NCI-H1105 treated with DMSO at 0.1 percent for 48 hours (cell line): ENCODE measurements at places on chromosomes 16 and 17.
A peak's percentile ranks its signal among the peaks of the same experiment; 100 is the strongest.

DNA sequence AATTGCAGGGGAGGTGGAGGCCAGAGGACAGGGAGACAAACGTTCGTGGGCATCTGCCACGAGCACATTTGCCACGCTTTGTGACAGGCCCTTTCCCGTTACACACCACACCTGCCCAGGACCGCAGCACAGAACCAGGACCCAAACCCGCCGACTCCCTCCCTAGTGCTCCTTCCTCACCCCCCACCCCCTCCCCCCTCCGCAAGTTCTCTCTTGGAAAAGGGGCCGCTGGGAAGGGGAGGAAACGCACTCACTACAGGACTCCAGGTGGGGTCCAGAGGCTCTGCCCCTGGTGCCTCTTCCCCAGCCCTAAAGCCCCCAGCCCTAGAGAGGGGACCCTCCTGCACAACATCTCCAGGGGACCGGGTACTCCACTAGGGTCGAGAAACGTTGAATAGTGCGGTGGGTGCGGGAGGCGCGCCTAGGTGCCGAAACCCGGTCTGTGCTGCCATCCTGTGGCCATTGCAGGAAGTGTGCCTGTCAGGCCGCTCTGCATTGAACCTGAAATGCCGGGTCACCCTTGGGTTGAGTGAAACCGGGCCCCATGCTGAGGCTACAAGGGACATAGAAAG lies 21.9 kb upstream of the EIF1 start:
- peak; percentile 61 for DNase-seq

DNA sequence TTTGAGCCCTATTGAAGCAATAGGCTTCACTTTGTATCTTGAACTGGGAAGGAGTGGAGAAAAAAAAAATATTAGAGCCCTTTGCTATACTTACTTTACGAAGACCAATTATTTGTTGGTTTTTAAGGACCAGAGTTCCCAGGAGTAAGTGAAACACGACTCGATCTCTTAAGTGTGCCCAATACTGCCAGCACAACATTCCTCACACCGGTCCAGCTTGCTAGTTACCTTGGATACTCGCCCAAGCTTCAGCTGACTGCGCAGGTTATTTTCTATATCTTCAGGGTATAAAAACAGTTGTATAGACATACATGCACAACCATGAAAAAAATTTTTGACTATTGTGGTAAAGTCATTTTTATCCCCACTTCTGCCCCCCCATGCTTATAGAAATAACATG lies 72.1 kb downstream of the RPTOR start:
- no peak for DNase-seq

- no peak for DNase-seq
Measured at GRCh38 chr16:69607674-69608073, 41.9 kb downstream of the NFAT5 start.

GRCh38 chr17:9908649-9909042 lies 3.6 kb upstream of the RCVRN start:
- DNase-seq: no peak

DNA sequence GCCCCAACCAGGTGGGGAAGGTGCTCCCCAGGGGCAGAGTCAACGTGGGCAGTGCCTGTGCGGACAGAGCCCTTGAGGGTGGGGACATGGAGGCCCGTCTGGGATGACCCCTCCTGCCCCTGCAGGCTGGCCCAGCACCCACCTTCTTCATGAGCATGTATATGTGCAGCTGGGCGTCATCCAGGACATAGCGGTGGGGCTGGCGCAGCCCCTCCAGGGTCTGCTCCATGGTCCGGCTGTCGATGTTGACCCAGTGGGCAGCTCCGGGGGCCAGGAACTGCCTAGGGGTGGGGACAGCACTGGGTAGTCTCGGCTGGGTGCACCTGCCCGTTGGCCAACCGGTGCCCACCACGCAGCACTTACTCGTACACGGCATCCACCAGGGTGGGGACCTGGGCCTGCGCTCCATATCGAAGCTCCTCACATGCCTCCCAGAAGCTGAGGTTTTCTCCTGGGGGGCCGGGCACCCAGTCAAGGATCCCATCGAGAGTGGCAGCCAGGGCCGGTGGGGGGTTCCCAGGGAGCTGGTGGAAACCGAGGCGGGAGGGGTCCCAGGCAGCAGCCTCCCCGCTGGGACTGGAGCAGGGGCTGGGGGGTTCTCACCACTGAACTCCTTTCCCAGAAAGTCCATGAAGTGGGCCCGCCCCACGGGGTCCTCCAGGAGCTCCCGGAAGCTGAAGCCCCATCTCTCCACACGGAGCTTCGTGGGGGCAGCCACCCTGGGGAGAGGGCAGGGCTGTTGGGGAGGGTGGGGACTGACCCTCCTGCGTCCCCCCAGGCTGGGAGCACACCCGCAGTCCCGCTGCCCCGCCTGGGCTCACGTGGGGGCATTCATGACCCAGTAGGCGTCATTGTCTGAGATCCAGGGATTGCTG lies 5.1 kb downstream of the RGS11 start:
- no peak for DNase-seq

DNA sequence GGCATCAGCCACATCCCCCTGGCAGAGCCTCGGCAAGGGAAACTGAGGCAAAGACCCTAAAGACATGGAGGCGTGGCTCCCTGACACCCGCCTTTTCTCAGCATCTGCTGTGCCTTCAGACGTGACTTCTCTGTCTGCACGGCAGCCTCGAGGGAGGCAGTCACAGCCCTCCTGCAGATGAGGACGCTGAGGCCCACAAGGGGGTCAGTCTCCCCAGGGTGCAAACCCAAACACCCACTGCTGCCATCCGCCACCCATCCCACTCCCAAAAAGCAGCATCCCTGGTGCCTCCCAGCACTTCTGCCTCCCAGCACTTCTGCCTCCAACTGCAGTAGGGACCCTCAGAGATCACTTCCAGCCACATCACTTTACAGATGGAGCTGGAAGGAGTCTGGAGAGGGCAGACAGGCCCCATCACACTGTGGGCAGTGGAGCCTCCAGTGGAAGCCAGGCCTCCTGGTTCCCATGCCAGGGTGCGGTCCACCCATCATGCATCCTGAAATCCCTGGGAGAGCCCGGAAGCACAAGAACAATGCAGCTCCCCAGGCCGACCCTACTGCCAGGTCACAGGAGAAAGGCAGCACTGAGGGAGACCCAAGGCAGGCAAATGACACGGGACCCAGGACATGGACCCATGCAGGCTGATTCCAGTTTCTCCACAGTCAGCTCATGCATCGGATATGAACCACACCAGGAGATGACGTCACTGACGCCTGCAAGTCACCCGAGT lies 23.8 kb downstream of the KDM8 start:
- DNase-seq: no peak

DNA sequence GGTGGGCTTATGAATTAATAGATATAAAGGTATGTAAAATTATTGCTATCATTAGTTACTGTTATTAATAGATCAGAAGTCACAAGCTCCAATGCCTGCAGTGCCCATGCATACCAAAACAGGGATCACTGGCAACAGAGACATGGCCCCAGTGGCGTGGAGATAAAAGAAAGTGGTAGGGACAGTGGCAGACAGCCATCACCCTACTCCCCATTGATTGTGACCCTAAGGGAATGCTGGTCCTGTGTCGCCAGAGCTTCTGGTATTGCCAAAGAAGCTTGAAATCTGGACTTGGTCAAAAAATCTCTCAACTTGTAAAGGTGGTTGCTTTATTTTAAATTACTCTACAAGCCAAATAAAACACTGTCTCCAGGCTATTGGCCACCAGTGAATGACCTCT lies 279.1 kb downstream of the IRX3 start:
- no peak for DNase-seq

GRCh38 chr16:85029408-85029784 lies 1.8 kb downstream of the KIAA0513 start:
- DNase-seq: no peak

DNA sequence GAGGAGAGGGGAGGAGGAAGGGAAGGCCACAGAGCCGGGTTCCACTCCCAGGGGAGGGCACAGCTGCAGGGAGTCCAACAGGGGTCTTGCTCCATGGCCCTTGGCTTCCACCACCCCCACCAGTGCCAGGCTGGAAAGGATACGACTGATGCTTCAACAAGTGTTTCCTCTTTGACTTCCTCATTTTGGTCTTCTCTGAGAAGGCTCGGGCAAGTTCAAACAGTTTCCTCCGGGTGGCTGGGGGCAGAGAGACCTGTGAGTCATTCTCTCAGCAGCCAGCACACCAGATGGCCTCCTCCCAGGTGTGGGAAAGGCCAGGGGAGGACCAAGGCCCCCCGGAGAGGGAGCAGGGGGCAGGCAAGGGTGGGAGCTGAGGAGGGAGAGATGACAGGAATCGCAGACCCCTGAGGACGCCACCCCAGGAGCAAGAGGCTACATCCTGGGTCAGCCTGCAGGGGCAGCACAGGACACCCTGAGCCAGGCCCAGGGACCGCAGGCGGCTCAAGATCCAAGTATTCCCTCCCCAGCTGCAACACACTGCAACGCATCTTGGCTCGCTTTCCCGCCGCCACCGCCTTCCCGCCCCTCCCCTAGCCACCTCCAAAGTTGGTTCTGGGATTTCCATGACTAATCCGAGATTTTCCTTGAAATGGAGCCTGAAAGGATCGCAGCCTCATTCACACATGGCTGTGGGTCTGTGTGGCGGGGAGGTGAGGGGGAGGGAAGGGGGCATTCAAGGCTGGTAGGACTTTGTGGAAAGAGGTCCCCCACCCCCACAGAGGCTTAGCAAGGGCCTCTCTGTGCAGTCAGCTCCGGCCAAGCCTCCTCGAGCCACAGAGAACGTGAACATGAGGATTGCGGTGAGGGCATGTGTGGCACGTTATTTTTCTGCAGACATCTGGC lies 18.4 kb upstream of the MRPS23 start:
- no peak for DNase-seq

DNA sequence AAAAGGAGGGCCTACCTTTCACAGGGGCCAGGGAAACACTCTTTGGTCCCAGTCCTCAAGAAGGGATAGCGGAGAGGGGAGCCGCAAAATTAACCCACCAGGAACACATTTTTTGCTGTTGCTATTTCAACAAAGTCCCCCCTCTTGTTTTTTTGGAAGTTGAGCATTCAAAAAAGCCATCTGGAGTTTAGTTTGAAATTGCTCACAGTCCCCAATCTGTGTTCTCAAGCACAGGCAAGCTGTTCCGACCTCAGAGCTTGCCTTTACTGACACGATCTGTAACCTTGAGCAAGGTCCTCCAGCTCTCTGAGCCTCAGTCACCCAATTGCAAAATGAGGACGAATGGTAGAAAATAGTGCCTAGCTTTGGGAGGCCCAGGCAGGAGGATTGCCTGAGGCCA lies 131.1 kb downstream of the ZNF423 start:
- DNase-seq: no peak

- DNase-seq: no peak
Measured at GRCh38 chr17:67759355-67760171, 41.8 kb downstream of the NOL11 start.

- no peak for DNase-seq
Measured at GRCh38 chr17:78939615-78940014, 14.4 kb upstream of the TIMP2 start.

DNA sequence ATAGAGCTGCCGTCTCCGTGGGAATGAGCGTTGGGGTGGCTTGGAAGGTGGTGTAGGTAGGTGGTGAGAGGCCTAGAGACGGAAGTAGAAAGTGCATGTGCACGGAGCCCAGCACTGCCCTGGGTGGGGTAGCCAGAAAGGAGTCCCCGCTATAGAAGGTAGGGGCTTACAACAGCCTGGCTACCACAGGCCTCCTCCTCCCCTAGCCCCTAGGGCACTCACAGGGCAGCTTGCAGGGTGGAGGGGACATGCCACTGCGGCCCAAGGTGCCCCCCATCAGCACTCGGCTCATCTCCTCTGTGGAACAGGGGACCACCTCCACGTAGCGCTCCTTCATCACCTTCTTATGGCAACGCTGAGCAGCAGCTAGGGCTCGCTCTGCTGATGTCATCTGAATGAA lies 5.0 kb downstream of the ESRP2 start:
- DNase-seq: no peak

GRCh38 chr17:63984236-63984635 lies 11.5 kb upstream of the SCN4A start:
- DNase-seq: no peak

- DNase-seq: no peak
Measured at GRCh38 chr17:69358688-69359596, 32.0 kb upstream of the ABCA5 start.

DNA sequence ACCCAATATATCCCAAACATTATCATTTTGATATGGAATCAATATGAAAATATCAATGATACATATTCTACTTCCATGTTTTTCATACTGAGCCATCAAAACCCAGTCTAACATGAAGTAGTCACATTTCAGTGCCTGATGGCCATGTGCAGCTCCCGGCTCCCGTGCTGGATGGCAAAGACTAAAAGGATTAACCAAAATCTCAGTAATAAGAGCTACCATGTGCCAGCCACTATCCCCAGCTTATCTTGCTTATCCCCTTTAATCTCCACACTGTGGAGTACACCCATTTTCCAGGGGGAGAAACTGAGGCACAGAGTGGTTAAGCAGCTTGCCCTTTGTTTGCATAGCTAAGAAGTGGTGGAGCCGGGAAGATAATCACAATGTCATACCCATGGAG lies 9.2 kb downstream of the CD300LG start:
- no peak for DNase-seq

DNA sequence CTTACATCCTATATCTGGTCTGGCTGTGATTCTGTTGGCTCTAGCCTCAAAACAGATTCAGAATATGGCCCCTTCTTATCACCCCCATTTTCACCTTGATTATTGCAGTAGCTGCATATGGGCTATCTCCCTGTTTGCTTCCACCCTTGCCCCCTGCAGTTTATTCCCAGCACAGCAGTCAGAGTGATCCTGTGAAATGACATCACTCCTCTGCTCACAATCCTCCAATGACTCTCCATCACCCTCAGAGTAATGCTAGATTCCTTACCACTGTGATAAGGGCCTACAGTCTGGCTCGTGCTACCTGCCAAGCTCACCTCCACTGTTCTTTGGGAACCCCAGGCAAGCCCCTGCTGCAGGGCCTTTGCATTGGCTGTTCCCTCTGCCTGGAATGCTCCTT lies 92.5 kb downstream of the ASIC2 start:
- DNase-seq: no peak

DNA sequence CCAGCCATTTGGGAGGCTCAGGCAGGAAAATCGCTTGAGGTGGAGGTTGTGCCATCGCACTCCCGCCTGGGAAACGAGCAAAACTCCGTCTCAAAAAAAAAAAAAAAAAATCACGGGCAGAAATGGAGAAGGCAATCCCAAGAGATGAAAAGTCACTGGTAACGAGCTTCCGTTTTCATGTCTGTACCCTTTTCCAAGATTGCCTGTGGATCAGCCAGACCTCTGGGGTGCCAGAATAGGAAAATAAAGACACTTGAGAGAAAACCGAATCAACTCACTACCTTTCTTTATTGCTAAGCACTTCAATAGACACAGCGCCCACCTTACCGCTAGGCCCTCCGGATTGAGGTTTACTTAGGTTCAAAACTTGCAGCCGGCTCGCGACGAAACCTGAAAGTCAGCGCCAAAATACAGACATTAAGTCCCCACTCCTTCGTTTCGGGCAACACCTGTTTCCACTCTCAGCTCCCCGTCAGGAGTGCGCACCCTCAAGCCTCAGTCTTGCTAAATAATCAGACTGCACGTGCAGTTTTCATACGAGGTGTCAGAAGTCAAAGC lies 970 bp upstream of the TRAF7 start:
- no peak for DNase-seq

GRCh38 chr16:4580250-4580649 lies 24.1 kb downstream of the C16orf96 start:
- DNase-seq: no peak

GRCh38 chr17:79658811-79659207 lies 48.0 kb upstream of the RBFOX3 start:
- no peak for DNase-seq

- peak; percentile 32 for DNase-seq
Measured at GRCh38 chr16:48498769-48499631, 111.0 kb downstream of the N4BP1 start.
